Left ventricle myocardium superior (tissue), 1 donor: ENCODE measurements at places on chromosomes 7 and 10. TPM values are rescaled to one million over a fixed set of nuclear protein-coding genes. Genes with fewer than 3 reads are reported as not detected.

DNA sequence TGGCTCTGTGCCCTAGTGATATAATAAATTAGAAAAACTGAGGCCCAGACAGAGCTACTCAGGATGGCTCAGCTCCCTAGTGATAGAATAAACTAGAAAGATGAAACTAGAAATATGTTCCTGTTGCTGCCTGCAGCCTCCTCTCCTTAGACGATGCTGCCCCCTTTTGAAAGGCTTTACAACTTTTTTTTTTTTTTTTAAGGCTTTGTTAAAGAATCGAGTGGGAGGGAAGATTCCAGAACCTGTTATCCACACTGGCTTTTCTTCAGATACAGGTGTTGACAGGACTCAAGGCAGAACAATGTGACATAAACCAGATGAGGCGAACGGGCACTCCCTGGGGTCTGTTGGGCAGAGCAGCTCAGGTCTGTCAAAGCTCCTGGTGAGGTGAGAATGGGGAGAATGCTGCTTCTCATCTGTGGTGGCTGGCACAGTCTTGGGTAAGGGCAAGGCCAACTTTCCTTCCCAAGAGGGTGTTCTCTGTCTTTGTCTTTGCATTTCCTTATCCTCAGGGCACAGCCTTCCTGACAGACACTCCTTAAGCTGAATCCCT, 175.1 kb downstream of the COBL start:
- no peak for DNase-seq

DNA sequence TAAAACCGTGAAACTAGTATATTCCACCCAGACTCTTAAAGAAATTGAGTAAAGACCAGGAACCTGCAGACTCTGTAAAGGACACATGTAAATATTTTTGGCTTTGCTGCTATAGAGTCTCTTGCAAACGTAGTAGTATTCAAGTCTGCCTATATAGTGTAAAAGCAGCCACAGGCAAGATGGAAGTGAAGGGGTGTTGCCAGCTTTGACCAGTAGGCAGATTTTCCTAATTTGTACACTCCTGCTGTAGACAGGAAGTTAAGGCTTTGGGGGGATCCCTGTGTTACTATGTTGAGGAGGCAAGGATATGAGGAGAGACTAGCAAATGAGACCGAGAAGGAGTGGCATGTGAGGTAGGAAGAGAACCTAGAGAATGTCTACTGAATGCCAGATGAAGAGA, 27.7 kb downstream of the WAC start:
- no peak for DNase-seq

- no peak for DNase-seq
These were observed 18.0 kb upstream of the NPVF start for GRCh38 chr7:25246306-25246705.

Gene ZNF25
- 19.4 TPM for total RNA-seq

DNA sequence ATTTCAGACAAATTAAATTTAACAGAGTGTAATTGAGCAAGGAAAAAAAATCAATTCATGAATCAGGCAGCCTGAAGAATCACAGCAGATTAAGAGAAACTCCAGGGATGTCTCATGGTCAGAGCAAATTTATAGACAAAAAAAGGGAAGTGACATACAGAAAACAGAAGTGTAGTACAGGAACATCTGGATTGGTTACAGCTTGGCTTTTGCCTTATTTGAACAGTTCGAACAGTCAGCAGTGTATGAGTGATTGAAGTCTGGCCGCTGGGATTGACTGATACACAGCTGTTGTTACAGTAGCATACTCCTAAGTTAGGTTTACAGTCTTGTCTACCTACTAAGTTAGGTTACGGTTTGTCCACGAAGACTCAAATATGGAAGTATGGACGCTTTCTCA, 255.3 kb downstream of the HPSE2 start:
- DNase-seq: no peak

DNA sequence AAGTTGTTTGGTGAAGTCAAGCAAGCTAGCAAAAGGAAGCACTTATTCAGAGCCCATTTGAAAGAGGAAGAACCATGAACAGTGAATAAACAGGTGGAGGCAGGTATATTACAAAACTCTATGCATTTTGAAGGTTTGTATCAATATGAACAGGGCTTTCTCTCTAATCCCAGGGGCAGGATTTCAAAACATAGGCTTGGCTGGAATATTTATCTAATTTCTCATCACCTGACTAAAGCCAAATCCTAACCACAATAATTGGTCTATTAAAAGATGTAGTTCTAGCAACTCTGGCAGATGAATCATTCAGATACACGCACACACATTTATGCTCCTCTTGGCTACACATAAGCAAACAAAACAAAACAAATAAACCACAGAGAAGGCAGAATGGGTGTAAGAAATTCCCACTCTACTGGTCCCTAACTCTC, 554.4 kb downstream of the INHBA start:
- DNase-seq: no peak

DNA sequence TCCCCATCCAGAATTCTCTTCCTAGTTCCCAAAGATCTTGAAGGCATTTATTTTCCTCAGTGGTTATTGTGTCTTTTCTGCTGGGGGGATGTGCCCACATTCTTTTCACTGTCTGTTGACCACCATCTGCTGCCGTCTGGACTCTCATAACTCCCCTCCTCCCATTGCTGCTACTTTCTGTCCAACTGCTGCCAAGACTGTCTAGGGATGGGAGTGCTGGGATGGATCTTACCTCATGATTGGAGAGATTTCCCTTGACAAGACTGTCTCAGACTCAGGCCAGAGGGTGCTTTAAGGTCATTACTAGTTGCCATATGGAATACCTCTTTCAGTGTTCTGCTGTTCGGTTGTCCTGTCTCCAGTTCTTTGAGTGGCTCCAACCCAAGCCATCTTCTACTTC, 141.6 kb downstream of the C1GALT1 start:
- DNase-seq: no peak

DNA sequence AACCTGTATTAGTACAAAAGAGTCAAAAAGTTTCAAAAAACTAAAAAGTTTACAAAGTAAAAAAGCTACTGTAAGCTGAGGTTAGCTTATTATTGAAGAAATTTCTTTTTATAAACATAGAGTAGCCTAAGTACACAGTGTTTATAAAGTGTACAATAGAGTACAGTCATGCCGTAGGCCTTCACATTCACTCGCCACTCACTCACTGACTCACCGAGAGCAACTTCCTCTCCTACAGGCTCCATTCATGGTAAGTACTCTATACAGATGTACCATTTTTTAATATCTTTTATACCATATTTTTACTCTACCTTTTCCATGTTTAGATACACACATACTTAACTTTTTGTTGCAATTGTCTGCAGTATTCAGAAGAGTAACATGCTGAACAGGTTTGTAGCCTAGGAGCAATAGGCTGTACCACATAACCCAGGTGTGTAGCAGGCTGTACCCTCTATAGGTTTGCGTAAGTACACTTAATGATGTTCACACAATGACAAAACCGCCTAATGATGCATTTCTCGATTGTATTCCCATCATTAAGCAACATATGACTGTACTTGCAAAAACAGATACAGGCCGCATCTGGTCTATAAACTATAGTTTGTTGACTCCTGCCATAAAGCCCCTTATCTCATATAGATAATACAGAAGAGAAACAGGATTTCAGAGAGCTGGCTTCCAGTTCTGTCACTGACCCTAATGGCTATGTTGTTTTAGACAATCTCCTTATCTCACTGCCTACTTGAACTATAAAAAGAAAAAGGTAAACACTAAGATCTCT, 438.8 kb downstream of the HTR7 start:
- DNase-seq: no peak

DNA sequence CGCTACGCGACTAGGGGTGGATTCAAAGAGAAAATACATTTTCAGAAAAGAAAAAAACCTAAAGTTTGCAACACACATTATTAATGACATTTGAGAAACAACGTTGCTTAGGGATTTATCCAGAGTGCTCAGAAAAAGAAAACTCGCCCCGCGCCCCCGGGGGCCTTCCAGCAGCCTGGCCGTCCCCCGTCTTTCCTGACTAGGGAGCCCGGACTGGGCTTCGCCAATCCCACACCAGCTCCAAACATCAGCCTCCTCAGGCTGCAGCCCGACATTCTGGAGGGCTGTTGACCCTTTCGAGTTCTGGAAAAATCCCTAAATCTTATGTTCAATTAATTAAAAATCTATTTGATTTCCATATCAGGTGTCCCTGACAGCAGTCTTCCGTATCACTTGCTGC, 48.6 kb downstream of the CLEC2L start:
- DNase-seq: no peak

- DNase-seq: no peak
These were observed 244.1 kb downstream of the PTEN start for GRCh38 chr10:88107296-88108097.

- no peak for DNase-seq
These were observed 39.7 kb upstream of the ENO4 start for GRCh38 chr10:116809483-116810119.

Gene AOAH
- total RNA-seq: 2.4 TPM

DNA sequence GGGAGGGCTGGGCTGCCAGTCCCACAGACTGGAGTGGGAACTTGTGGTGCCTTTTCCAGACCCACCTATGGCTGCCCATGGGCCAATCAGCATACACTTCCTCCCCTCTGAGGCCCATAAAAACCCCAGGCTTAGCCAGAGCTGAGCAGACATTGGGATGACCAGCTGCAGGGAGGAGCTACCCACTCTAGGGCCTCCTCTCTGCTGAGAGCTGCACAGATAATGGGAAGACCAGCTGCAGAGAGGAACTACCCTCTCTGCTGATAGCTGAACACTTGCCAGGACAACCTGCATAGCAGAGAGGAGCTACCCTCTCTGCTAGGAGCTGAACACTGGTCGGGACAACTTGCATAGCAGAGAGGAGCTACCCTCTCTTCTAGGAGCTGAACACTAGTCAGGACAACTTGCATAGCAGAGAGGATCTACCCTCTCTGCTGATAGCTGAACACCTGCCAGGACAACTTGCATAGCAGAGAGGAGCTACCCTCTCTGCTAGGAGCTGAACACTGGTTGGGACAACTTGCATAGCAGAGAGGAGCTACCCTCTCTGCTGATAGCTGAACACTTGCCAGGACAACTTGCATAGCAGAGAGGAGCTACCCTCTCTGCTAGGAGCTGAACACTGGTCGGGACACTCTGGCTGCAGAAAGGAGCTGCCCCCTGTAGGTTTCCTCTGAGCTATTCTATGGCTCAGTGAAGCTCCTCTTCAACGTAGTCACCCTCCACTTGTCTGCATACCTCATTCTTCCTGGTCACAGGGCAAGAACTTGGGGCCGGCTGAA, 88.3 kb upstream of the CACUL1 start:
- no peak for DNase-seq

GRCh38 chr7:129665013-129665401, 53.5 kb downstream of the NRF1 start:
- no peak for DNase-seq

GRCh38 chr10:86862373-86862772, 95.0 kb downstream of the MMRN2 start:
- no peak for DNase-seq

Gene TMEM236
- 0.30 TPM for total RNA-seq

DNA sequence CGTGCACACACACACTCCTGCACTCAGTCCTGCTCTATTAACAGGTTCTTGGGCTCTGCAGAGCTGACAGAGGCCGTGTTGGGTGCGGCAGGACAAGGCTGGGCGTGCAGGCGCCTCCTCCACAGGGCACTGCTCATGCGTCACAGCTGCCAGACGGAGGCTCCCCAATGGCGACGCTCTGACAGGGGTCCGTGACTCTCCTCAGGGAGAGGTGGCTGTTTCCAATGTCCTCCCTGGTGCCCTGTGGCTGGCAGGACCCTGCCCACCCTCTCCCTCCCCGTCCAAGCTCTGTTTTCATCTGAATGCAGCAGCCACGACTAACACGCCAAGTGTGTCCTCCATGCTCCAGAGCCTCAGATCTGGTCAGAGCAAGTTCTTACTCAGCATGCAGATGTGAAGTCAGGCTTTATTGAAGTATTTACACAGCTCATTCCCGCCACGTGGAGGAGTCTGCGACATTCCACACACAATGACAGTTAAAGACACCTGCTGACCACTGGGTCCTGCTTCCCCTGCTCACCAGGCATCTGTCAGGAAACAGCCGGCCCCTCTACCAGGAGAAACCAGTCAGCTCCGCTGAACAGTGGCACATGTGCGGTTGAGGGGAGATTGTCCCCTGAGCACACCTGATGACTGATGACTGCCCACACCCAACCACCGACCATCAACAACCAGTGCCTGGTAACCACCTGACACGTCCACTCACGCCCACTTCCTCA, 116.7 kb downstream of the VIPR2 start:
- DNase-seq: no peak

DNA sequence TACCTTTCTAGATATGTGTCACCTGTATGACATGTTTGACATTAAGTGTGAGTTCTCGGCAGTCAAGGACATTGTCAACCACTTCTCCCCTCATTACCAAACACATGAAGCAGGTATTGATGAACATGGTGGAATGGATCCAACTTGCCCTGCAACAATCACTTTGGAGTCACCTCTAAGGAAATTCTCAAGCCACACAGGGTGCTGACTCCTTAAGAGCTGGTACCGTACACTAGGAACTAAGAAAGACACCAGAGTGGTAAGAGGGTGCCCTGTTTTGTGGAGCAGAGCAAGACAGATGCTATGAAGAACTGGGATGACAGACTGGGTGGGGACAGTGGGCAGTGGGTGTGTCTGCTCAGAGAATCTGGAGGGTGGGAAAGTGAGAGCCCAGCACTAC, 17.4 kb upstream of the SORBS1 start:
- no peak for DNase-seq

Gene IGF2BP3
- not detected for total RNA-seq

Gene NPSR1
- not detected for total RNA-seq
